Fibroblast of skin of back (primary cell): ENCODE measurements at places on chromosomes 5 and 9.

DNA sequence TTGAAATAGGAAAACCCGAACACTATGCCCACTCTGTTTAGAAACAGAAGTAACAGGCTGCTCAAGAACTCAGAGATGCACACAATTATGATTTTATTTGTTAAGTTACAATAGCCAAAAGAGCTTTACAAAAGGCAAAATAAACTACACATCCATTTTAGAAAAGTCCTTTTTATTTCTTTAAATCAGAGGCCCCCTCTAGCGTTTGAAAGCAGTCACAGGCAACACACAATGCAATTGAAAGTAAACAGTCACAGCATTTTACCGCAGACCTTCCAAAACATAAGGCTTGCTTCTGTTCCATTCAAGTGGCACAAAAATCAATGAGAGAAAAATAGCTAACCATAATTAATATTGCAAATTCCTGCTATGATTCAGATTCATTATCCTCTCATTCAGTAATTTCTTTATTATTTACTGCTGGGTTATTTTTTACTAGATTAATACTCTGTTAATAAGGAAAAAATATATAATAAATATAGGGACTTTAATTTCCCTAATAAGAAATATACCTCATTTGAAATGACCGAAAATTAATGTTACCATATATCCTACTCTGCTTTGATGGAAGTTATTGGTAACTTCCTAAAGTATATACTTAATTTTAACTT, 78.3 kb downstream of the CEP120 start:
- peak; percentile 50 for DNase-seq

GRCh38 chr5:132104556-132104955, 31.0 kb downstream of the CSF2 start:
- peak; percentile 27 for DNase-seq

GRCh38 chr9:93594041-93594756, 17.8 kb downstream of the PHF2 start:
- peak; percentile 7 for DNase-seq

GRCh38 chr5:93072831-93073459, 508.1 kb downstream of the NR2F1-AS1 start:
- DNase-seq = peak; percentile 65

DNA sequence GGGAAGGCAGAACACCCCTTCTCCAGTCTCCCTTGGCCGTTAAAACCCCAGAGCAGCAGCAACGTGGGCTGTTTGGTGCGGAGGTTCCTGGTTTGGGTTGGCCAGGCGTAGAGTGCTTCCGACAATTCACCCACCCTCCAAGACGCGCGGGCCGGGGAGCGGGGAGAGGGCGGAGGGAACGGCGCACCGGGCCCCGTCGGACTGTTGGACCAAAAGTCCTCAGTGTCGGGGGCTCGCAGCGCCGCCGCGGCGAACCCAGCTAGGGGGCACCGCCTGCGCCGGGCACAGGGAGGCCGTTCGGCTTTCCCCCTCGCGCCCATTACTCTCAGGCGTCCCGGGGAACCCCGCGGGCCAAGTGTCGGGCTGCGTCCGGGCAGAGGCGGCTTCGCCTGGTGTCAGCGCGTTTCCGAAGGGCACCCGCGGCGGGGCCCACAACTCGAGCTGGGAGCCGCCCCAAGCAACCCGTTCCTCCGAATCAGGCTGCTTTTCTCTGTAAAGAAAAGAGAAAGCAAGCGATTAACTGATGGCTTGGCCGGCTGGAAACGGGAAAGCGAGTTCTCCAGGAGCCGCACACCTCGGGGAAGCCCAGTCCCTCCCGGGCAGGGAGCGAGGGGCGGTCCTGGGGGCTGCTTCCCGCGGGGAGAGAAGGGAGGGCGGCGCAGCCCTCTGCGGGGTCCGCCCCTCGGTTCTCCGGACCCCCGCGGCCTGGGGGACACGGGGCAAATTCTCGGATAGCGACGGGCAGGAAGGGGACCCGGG, 145.5 kb downstream of the ERCC6L2 start:
- peak; percentile 11 for DNase-seq

GRCh38 chr9:110446171-110446570, 108.5 kb upstream of the TXNDC8 start:
- peak; percentile 14 for DNase-seq

DNA sequence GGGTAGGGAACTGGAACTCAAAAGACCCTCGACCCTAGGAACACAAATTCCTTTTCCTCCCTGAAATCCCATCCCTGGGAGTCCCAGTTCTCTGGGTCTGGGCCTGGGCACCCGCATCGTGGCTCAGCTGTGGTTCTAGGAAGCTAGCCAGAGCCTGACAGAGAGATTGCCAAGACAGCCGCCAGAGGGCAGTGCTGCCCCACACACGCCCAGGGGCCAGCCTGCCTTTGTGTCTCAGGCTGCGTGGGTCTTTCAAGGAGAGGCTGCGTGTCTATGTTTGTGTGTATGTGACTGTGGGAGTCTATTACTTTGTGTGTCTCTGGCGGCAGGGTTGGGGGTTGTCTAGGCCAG, 32.0 kb upstream of the TTLL11 start:
- DNase-seq = peak; percentile 73

GRCh38 chr9:83047839-83048775, 14.8 kb downstream of the RASEF start:
- no peak for DNase-seq

DNA sequence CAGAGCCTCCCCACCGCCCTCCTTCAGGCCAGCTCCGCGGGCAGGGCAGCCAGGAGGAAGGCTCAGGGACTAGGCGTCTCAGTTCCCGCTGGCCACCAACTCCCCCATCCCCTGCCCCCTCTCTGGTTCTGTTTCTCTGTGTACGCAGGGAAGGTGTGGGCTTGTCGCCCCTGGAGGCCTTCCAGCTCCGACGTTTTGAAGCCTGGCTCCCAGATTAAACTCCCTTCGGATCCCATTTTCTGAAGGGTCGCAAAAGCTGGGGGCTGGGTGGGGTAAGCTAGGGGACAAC, 346 bp downstream of the ATOX1 start:
- peak; percentile 16 for DNase-seq

- DNase-seq = peak; percentile 68
Observed at GRCh38 chr9:113590991-113591898, 127.7 kb downstream of the RGS3 start.

- no peak for DNase-seq
Observed at GRCh38 chr5:149379818-149380374, 804 bp upstream of the IL17B start.

DNA sequence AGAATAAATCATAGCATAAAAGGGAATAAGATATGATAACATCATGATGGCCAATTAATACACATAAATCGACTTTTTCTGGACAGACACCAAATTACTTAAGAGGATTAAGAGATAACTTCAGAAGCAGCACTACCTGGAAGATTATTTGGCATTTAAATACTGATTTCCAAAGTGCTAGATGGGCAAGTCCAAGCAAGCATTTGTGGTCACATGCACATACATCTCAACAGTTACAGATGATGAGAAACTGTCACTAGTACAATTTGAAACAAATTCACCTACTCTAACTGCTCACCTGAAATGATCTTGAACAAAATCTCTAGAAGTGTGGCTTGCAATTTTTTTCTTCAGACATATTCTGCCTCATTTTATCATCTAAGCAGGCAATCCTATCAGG, 26.8 kb upstream of the RASGEF1C start:
- no peak for DNase-seq
